Stimulated activated CD4-positive, alpha-beta T cell treated with anti-CD3 and anti-CD28 coated beads, Interleukin-2, amount 100 ng/mL, for 4 hours (primary cell): ENCODE measurements at places on chromosomes 1 and 21.

DNA sequence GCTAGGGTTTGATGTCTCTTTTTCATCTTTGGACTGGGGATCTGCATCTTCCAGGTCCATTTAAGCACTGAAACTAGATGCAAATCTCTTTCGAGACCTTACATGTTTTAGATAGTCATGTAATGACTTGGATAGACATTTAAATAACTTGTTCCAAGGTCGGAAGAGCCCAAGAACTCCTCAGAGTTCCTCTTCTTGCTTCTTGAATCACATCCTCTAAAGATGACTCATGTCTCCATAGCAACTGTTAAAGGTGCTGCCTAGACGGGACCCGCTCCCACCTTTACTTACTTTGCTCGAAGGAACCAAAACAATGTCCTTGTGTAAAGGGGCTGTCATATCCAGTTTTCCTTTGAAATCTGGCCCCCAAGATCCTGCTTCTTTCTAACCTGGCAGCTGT, 130.0 kb downstream of the EDEM3 start:
- no peak for DNase-seq

- no peak for DNase-seq
These were observed 202.7 kb upstream of the FOXD3 start for GRCh38 chr1:63119575-63120155.

DNA sequence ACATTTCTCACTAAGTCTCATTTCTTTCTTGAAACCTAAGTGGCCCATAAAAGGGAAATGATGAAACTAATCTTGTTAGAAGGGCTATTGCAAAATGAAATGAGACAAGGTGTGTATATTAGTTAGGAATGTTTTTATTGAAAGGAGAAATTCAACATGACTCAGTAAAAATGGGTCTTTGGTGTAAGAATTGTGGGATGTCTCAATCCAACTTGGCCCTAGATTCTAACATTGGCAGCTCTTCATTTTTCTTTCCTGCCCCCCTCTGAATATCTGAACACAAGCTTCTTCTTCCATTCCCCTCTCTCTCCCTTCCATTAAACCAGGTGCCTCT, 26.8 kb upstream of the TARBP1 start:
- no peak for DNase-seq

DNA sequence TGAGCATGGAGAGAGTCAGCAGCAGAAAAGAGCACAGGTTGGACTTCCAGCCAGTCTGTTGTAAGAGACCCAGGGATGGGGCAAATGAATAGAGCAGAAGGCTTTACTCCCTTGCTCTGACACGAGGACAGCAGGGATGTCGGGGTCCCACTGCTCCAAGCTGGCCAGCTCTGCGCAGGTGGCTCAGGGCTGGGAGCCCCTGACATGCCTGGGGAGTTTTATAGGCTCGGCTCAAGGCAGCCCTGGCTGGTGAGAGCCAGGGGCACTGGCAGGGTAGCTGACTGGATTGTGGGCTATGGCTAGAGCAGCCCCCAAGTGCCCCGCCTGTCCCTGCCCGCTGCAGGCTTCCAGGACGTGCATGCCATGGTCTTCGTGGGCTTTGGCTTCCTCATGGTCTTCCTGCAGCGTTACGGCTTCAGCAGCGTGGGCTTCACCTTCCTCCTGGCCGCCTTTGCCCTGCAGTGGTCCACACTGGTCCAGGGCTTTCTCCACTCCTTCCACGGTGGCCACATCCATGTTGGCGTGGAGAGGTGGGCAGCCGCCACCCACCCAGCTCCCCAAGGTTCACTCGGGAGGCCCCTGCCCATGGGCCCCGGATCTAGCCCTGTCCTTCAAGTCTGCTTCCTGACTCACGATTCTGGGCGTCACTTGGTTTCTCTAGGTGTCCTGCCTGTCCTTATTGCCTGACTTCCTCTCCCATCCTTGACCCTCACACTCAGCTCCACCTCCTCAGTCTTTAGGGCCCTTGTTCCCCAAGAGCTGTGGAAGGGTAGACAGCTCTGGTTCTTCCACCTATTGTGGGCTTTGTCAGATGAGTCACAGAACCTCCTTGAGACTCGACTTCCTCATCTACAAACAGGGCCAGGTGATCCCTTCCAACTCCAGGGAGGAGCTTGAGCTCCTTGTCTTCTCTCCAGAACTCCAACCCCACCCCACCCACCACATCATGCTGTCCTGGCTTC, 8.2 kb downstream of the RHBG start:
- no peak for DNase-seq

GRCh38 chr1:74463333-74463988, 49.0 kb downstream of the LRRC53 start:
- no peak for DNase-seq

GRCh38 chr1:166947398-166948043, 27.8 kb downstream of the ILDR2 start:
- DNase-seq = no peak

GRCh38 chr1:224068458-224069072, 45.3 kb upstream of the FBXO28 start:
- no peak for DNase-seq

GRCh38 chr1:157626099-157626498, 28.2 kb upstream of the FCRL4 start:
- DNase-seq = no peak

DNA sequence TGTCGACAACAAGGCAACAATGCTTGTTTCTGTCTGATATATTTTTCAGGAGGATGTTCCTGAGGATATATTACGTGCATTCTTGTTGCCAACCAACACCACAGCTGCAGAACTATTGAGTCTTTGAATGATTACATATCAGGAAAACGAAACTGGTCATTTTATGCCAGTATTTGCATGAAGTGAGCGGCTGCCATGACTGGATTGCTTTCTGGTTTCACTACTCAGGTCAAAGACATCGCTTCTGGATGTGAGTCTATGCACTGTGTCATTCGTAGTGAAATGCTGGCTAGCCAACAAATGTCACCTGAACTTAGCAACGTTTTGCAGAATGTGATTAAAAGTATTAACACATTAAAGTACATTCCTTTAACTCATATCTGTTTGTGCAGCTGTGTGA, 35.8 kb upstream of the OLFM3 start:
- DNase-seq = no peak

DNA sequence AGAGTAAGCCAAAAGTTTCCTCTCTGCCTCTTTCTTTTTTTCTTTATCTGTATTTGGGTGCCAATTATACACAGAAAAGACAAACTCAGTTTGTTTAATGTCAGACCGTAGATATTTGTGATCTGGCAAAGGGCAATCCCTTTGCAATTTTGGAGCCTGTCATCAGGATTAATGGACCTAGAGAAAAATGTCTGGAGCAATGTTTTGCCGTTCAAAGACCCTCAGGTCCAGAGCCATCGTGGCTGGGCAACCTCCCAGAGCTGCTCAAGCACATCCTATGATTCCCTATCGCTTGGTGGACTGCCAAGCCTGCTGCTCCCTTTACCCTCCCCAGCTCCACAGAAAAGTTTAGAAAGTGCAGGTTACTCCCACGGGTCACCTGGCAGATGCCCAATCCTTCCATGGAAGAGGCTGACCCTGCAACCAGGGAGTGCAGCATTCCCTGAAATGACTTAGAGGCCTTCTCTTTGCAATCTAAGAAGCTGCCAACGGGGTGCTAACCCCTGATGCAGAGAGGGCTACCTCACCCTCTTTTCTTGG, 112.5 kb upstream of the NGF start:
- DNase-seq = no peak

DNA sequence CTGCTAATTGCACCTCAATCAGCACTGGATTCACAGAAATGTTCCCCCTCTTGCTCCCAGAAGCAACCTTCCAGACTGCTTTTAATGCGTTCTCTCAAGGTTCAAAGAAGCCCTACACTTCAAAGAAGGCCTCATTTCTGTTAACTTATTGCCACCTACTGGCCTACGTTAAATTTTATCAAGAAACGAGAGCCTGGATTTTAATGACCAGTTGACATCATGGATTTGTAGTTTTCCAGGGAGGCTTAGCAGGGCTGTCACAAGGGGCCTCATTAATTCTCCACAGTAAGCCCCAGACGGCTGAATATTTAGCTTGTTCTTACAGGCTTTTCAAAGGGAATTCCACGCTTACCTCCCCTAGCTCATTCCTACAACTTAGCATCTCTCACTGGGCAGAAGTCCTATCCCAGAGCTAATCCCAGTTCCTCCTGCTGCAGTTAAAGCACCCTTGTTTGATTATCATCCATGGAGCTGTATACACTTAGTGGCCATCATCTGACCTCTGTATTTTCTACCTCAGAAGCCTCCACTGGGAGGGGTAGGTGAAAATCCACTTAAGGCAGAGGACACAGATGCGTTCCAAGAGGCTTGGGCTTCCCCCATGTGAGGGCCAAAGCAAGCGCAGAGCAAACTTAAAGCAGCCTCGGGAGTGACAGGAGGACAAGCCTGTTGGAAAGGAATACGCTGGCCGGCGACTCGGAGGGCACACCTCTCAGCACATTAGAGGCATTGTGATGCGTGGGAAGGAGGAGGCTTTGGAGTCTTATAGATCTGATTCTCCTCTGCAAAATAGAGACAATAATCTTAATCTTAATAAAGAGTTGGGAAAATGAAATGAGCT, 32.2 kb upstream of the CYP4X1 start:
- no peak for DNase-seq

DNA sequence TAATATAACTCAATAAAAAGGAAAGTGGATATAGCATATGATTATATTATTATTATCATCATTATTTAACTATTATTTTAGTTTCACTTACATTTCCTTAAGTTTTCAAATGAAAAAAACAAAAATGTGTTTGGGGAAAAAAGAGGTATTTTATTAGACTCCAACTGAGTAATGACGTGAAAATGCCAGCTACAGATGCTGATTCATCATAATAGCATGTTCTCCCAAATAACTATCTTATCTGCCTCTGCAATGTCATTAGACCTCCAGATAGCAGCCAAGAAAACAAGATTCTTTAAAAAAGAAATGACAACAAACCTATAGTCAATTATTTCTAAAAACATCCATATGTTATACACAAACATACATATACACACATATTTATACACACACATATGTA, 1071.9 kb upstream of the TMPRSS15 start:
- no peak for DNase-seq

DNA sequence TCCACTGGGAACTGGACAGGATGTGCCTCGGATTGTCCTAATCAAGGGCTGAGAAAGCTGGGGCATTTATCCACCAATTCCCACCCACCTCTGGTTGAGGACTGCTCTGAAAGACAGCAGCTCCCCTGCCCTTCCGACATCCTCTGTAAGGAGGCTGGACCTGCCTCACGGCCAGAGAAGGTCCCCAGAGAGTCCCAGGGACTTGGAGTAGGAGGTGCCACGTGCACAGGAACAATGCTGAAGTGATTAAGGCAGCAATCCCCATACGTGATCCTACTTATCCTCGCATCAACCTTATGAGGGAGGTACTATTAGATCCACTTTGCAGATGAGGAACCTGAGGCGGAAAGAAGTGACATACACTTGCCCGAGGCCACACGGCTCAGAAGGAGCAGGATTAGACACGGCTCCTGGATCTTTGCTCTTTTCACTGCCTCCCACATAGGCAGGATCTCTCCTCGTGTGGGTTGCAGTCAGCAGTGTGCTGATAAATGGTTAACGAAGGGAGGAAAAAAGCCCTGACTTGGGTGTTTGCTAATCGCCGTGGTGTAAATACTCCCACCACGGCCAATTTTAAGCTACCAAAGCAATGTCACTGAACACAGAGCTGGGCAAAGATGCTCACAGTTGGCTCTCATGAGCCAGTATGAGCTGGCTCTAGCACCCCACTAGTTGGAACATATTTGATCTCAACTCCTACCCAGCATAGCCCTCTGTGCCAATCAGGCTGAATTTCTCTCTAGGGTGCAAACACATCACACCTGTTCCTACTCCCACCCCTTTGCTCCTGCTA, 18.6 kb upstream of the LDLRAP1 start:
- no peak for DNase-seq

DNA sequence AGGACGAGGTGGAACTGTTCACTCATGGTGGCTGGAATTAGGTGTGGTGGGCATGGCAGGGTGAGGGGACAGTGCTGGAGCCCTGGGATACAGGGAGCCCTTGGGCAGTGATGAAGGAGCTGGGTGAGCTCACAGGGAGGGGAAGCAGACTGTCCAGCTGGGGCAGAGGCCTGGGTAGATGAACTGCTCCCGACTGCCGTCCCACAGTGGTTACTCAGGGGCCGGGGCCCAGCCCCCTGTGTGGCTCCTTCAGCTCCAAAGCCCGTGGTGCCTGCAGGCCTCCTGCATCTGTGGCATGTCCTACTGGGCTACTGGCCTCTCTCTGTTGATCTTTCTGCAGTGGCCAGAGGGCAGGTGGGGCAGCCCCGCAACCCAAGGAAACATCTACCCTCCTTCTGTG, 661.1 kb downstream of the NPHP4 start:
- no peak for DNase-seq

DNA sequence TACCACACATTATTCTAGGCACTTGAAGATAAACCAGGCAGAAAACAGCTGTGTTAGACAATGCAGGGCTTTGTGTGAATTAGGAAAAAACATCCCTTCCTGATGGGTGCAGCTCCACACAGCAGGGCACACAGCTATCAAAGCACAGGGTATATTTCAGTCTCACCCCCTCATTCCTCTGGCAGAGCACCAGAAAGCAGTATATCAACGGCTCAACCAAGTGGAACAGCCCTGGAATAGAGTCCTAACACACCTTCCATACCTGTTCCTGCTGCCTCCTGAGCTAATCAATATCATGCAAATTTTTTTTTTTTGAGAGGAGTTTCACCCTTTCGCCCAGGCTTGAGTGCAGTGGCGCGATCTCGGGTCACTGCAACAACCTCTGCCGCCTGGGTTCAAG, 32.1 kb downstream of the LYST start:
- DNase-seq = no peak

- DNase-seq = no peak
These were observed 235.3 kb downstream of the FAF1 start for GRCh38 chr1:50724626-50725286.

- DNase-seq = no peak
These were observed 63.8 kb downstream of the FBXO2 start for GRCh38 chr1:11590395-11590794.

DNA sequence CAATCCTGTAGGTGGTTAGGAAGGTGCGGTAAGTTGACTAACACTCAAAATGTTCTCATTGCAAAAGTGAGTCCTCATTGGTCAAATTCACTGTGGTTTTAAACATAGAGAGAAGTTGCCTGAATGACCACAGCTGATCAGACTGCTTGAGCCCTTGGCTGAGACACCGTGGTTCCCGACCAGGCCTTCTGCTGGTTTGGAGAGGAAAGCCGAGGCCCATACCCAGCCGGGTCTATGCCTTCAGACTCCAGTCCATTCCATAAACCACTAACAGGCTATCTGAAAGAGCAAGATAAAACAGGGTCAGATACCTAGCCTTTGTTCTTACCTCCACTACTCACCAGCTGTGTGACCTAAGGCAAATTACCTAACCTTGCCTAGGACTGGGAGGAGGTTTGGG, 133.9 kb downstream of the LMX1A start:
- DNase-seq = no peak
